ENCODE measurements at places on chromosomes 7 and 10.

DNA sequence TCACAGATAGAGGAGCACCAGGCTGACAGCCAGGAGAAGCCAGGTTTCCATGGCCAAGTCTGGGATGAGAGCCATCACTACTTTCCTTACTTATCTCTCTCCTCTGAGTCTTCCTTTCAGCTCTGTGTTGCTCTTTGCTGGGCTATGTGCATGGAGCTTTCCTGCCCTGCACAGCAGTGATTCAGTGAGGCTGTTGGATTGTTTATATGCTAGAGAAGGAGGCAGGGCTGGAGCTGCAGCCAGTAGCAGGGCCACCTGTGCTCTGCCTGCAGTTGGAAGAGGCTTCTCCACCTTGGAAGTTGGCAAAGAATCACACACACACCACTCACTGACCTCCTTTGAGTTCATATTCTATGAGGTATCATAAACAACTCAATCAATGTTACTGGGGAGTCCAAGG lies at the start of gene CYP3A4:
Gene CYP3A4, minus strand, starts transcription at position 178 of the 400 bp plus-strand sequence. Its CDS starts 103 bp downstream, at position 75.
- no peak for DNase-seq

DNA sequence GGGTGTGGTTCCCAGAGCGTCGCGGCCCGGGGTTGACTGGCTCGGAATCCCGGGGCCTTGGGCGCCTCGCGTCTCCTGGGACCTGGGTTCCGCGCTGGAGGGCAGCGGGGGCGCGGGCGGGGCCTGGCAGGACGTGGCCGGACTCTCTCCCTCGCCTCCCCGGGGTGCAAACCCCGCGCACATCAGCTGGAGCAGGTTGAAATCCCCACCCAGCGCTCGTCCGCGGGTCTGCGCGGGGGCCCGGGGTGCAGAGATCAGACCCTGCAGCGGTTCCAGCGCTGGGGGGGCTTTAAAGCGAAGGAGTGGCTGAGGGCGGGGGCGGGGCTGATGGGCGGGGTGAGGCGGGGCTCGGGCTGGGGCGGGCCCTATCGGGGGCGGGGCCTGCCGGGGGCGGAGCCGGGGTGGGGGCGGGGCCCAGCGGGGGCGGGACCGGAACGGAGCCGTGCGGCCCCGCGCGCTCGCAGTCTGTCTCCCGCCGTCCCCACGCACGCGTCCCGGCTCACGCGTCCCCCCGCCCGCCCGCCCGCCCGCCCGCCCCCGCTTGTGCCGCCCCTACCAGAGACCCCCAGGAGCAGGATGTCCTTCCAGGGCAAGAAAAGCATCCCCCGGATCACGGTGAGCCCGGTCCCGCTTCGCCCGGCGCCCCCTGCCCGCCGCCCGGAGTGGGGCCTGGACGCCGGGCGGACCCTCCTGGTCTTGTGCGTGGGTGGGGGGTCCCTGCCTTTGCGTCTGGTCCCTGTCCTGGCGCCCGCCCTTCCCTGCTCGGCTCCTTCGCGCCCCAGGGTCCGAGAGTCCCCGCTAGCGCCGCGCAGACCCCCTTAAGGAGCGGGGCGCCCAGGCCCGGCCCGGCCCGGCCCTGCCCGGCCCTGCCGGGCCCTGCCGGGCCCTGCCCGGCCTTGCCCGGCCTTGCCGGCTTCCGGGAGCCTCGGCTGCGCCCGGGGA lies at the start of gene DPYSL4:
Gene DPYSL4, plus strand, starts transcription at position 461 of the 942 bp plus-strand sequence. Its CDS starts 116 bp downstream, at position 577.
- peak; percentile 48 for DNase-seq

- DNase-seq = no peak
Measured at GRCh38 chr7:29977886-29978651, 11.5 kb downstream of the SCRN1 start.

DNA sequence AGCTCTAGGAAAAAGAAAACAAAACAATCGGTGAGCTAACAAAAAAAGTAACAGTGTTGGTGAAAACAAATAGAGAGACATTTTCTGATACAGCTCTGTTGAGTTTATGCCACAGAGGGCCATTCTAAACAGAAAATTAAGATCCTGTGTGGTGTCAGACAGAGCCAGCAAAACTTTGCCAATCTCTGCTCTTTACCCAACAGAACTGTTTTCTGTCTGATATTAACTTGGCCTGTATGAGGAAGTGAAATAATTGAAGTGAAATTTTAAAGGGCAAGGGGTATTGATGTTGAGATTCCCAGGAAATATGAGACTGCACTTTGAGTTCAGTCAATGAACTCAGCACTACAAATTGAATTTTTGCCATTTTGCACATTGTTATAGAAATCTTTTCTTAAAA lies 101.0 kb downstream of the AOAH start:
- DNase-seq = no peak

DNA sequence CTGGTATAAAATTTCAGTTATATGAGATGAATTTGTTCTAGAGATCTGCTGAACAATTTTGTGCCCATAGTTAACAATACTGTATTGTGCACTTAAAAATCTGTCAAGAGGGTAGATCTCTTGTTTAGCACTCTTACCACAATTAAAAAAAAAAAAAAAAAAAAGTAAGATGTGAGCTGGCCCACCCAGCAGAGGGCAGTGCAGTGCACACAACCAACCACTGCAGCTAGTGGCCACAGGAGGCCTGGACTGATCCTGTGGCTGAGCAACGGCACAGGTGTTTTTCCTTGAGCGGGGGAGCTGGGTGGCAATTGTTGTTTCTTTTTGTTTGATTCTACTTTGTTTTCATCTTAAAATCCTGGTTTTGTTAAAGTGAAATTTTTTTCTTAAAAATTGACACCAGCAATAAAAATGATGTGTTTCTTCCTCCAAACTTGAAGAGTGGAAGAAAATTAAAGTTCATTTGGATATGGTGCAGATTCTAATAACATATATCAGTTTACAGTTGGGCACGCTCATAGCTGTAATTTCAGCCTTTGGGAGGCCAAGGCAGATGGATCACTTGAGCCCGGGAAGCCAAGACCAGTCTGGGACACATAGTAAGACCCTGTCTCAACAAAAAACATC lies 171.1 kb upstream of the TBX20 start:
- DNase-seq = peak; percentile 54

DNA sequence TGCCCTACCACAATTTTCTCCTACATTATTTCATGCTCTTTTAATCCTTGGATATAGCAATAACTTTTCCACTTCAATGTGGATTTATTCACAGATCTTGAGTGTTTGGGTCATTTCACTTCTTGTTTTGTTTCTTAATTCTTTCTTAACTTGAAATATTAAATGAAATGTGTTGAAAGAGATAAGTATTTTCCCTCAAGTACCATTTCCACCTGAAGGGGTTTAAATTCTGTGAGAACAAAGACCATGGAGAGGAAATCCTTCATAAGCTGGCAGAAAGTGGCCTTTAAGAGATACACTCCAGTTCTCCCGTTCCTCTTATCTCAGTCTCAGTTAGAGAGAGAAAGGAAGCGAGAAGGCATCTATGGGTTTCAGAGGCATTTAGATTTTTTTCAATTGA lies 14.1 kb upstream of the DLD start:
- no peak for DNase-seq

DNA sequence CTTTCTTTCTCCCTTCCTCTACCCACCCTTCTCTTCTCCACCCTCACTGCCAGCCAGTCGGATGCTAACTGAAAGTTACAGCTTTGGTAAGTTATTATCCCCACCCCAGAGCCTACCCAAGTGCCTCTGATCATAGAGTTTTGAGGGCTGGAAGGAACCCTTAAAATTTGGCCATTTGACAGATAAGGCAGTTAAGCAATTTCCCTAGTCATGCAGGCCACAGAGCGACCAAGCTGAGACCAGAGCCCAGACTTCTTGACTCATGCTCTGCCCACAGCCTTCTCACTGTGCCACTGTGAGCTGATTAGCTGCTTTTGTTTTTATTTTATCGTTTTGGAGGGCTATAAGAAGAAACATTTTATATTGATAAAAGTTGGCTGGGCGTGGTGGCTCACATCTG lies 17.2 kb downstream of the SAP25 start:
- DNase-seq = no peak

- DNase-seq = no peak
Measured at GRCh38 chr7:1234881-1235500, 2.3 kb downstream of the UNCX start.

DNA sequence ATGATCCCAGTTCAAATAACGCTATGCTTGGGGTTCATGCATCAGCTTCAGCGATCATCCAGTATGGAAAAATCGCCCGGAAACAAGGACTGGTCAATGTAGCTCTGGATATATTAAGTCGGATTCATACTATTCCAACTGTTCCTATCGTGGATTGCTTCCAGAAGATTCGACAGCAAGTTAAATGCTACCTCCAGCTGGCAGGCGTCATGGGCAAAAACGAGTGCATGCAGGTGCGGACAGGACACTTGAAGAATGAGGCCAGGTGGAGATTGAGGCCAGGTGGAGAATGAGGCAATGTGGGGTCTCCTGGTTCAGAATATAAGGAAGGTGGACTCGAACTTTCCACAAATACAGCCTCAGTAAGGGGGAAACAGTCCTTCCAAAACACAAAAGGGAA lies 105.8 kb downstream of the TRRAP start:
- no peak for DNase-seq

DNA sequence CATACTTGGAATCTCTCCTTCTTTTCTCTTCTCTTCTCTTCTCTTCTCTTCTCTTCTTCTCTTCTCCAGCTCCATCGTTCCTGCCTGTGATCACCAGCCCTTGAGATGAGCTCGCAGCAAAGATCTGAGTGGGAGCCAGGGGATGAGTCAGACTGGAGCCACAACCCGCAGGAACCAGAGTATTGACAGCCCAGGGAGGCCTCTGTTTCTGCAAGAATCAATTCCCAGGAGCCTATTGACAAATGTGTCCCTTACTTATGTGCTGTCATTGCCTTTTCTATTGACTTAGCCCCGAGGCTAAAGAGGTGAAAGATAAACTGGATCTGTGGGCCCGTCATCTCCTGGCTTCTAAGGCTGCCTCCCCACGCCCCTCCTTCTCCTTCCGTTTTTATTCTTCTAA lies 13.1 kb upstream of the HABP2 start:
- DNase-seq = no peak

- no peak for DNase-seq
Measured at GRCh38 chr10:33556620-33557019, 222.2 kb upstream of the NRP1 start.

- DNase-seq = no peak
Measured at GRCh38 chr7:135200821-135201331, 10.4 kb downstream of the WDR91 start.

DNA sequence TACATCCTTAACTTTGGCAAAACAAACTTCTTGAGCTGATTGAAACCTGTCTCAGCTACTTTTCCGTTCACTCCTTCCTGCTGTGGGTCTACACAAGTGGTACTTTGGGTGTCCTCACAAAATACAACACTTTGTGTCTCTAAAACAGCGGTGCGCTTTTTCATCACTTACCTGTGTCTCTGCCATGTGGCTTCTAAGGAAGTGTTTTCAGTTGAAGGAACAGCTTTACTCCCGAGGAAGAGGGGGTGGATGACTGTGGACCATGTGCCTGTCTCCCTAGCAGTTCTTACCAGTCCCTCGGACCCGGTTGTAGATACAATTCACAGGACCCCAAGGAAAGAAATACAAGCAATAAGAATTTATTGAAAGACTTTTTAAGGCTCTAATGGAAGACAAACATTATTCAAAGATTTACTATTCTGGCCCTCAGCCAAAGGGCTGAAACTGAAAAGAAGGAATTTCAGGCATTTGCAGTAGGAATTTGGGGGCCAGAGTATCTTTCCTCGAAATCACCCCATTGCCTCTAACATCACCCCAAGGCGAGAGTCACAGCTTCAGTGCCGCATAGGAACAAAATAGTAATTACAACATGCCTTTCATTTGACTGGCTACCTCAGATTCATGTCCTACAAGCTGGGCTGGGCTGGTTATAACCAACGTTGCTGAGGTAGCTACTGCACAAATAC lies 246.3 kb downstream of the ACTR3B start:
- no peak for DNase-seq

DNA sequence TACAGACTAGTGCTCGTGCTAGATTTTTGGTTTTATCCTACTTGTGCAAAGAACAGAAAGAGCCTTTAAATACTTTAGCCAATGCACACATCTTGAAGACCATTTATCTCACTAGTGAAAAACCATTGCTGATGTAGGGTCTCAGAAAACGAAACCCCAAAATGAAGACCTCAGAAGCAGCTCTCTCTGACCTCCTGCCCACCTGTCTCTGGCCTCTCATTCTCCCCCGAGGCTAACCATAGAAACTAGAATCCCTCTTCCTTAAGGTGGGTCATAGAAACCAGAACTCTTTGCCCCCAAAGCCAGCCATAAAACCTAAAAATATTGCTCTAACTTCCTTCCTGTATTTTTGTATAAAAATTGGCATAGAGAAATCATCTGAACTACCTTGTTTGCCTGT lies 112.2 kb downstream of the KIF20B start:
- DNase-seq = no peak

DNA sequence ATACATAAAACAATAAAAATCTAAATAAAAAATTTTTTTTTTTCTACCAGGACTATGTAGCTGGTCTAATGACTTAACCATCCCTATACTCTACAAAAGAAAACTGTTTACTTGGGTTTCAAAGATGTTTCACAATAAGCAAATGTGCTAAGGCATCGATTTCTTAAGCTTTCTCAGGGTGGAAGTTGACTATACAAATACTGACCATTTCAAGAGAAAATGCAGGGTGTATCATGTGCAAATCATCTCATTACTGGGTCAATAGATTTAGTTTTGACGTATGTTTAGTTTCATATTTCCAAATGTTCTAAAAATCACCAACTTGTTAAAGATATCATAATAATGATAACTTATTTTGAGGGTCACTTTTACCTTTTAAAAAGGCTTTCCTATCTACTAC lies 7.5 kb downstream of the NRP1 start:
- DNase-seq = no peak

DNA sequence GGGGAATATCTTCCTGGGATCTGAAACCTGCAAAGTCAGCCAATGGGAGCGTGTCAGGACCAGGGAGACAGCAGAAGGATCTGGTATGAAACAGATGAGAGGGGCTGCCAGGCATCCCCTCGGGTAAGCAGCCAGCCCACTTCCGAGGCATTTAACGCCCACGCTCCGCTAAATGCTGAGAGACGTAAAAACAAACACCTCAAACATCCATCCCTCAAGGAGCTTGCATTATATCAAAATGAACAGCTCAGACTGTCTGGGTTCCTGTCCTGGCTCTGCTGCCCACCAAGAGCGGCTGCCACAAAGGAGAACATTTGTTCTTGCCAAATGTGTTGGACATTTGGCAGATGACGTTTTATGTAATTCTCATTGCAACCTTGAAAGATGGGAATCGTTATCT lies 7.0 kb upstream of the SERPINE1 start:
- no peak for DNase-seq

- DNase-seq = no peak
Measured at GRCh38 chr7:55252386-55252785, 112.8 kb upstream of the LANCL2 start.

DNA sequence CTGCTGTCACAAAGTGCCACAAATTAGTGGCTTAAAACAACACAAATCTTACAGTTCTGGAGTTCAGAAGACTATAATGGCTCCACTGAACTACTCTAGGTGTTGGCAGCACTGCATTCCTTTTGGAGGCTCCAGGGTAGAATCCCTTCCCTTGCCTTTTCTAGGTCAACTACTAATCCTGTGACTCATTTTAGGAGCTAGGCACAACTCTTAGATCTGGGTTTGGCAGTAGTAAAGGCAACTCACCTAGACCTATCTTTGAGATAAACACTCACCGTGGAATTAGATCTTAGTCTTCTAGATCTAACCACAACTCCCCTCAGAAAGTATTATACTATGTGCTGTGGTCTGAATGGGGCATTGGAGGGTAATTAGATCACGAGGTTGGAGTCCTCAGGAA lies 60.4 kb downstream of the ANKIB1 start:
- no peak for DNase-seq

GRCh38 chr7:137652721-137653120 lies 194.1 kb downstream of the DGKI start:
- no peak for DNase-seq

GRCh38 chr10:125061557-125062226 lies 98.7 kb downstream of the CTBP2 start:
- no peak for DNase-seq

GRCh38 chr10:50260791-50261281 lies 9.5 kb upstream of the ASAH2 start:
- DNase-seq = no peak

Measured in activated T-cell treated with anti-CD3 and anti-CD28 coated beads, Interleukin-2, amount 50 U/mL, for 1 hour (primary cell).